ENCODE measurements at places on chromosomes 5 and 9. TPM values are rescaled to one million over a fixed set of nuclear protein-coding genes. Genes with fewer than 3 reads are reported as not detected.

The PCDHGB3 gene
- polyA plus RNA-seq, result 1.7 TPM

The GADD45G gene
- polyA plus RNA-seq, result 2.8 TPM

DNA sequence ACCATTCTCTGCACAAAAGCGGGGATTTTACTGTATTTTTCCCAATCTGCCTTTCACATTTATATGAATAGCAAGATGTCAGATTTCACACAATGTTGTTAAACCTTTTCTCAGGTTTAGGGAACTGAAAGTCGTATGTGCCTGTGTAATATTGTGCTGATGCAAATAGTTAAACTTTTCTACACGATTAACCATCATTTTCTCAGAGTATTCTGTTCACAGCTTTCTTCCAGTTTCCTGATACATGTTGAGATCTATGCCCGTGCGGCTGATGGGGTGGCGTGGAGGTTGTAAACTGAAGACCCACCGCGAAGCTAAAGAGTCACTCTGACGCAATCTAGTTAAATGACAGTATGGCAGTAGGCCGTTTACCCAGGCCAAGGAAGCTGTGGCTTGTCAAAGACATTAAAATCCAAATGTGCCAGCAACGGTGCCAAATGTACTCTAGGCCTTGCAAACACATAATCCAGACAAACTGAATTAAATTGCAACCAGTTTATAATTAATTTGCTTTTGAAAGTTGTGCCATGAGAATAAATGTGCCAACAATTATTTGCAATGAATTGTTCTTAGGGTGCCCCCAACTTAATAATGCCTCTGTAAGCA, 145.7 kb downstream of the EBF1 start:
- no peak for DNase-seq

GRCh38 chr5:160044967-160045366, 36.0 kb downstream of the TTC1 start:
- DNase-seq, result no peak

- DNase-seq, result no peak
These were observed 161.8 kb upstream of the CLINT1 start for GRCh38 chr5:158020555-158021418.

DNA sequence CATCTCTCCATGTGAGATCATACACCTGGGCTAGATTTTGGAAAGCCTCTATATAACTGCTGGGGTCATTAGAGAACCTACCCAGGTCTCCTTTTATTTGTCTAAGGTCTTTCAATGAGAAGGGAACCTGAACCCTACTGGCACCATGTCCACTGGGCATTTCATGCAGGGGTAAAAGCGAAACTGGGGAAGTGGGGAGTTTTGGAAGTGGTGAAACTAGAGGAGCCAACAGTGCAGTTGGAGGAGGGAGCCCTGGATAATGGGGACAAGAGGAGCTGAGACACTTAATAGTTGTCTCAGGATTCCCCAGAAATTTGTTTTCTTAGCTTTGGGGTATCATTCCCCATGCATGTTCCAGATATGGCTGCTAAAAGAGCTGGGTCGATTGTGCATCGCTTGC, 169.0 kb upstream of the NREP start:
- DNase-seq, result no peak

DNA sequence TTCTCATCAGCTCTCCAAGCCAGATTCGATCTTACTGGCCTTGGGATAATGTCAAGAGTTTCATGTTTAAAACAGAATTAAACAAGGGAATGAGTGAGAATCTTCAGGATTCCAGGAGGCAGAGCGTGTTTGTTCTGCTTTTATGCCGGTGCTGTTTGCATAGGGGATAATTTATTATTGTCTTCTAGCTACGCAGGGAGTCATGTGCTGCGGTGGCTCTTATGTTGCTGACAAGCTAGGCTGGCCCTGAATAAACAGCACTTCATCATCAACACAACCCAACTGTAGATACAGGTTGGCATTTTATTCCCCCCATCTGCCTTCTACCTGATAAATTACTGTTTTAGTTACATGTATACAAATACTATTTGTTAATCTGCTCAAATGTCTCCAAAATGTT, 47.1 kb upstream of the PCA3 start:
- no peak for DNase-seq

- no peak for DNase-seq
These were observed 366.3 kb downstream of the ICE1 start for GRCh38 chr5:5788793-5789192.

- DNase-seq, result no peak
These were observed 126.7 kb upstream of the SLCO6A1 start for GRCh38 chr5:102625468-102625867.

Measured in right renal pelvis (tissue), 4 donors.